HFFc6 (cell line): ENCODE measurements at places on chromosomes 7 and 10. TPM values are rescaled to one million over a fixed set of nuclear protein-coding genes. Genes with fewer than 3 reads are reported as not detected.

The STEAP4 gene
- not detected in 3 replicates for total RNA-seq

- no peak overlapping the region for H3K4me3 ChIP-seq
- peaks cover 4% of the 10 kb centered on the region for H3K27me3 ChIP-seq
- peaks cover 15% of the 10 kb centered on the region for H3K36me3 ChIP-seq
- no peak for DNase-seq
- no peaks in the 10 kb centered on the region for H3K4me1 ChIP-seq
Measured at GRCh38 chr7:24995466-24995865, 15.5 kb upstream of the OSBPL3 start.

DNA sequence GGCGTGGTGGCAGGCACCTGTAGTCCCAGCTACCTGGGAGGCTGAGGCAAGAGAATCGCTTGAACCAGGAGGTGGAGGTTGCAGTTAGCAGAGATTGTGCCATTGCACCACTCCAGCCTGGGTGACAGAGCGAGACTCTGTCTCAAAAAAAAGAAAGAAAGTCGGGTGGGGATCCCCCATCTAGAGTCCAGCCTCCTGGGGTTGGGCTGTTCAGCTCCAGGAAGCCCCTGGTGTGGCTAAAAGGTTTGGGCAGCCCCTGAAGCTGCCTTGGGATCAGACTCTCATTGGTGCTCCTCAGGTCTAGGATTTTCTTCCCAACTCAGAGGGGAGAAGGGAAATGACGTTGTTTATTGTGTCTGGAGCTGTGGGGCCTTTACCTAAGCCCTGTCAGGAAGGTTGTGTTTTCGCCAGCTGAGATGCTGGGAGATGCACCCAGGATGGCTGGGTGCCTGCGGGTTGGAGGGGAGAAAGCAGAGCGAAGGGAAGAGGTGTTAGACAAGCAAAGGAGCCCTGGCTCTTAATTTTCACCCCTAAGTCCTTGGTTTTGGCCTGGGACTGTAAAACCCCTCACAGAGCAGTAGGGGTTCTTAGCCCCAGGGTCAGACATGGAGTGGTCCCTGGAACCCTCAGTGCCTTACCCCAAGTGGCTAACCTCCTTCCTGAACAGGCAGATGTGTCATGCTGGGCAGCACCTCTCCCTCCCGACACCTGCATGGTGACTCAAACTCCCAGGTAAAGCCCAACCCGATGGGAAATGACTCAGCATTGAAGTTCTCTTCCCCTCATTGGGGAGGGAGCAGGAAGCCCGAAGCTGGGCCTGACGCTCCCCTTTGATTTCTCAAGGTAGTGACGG lies 21.1 kb downstream of the PLAU start:
- no peak for DNase-seq
- H3K4me1 ChIP-seq = peaks cover 9% of the 10 kb centered on the region
- no peak overlapping the region for H3K27ac ChIP-seq
- no peaks in the 10 kb centered on the region; the same call in 1 of the 2 replicates for H3K27me3 ChIP-seq
- no peak overlapping the region for H3K4me3 ChIP-seq
- H3K36me3 ChIP-seq = no peaks in the 10 kb centered on the region

The AGR2 gene
- not detected in 3 replicates for total RNA-seq

The VWA2 gene
- total RNA-seq = not detected in 3 replicates

The CCDC172 gene
- total RNA-seq = not detected in 3 replicates

DNA sequence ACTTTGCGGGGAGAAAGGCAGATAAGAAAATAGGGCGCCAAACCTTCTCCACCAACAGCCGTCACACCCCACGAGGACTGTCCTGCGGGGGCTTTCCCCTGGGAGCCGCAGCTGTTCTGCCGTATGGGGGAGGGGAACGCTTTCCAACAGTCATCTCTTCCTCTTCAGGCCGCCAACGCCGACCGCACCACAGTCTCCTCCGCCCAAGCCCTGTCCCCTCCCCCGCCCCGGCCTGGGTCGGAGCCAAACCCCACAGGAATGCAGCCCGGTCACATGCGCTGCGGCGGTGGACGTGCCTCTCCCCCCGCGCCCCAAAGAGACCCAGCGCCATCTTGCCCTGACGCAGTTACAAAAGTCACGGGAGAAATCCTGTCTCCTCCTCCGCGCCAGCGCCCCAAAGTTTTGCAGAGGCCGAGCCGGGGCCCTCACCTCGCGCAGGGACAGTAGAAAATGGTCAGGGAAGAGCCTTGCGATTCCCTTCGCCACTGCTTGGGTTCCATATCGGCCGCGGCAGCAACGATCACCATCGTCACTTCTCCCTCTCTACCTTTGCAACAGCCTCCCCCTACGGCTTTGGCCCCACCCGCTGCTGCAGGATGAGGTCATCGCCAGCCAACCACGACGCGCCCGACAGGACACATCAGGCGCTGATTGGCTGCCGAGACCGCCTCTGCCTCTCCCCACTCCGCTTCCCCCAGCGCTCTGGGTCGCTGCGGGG lies 1.3 kb upstream of the KMT2E start:
- peaks cover 51% of the 10 kb centered on the region for H3K4me1 ChIP-seq
- DNase-seq = peak; percentile 97
- peaks cover 55% of the 10 kb centered on the region for H3K36me3 ChIP-seq
- peak overlapping the region; percentile 100 for H3K4me3 ChIP-seq
- peak overlapping the region; percentile 100 for H3K27ac ChIP-seq

- no peak overlapping the region for H3K27ac ChIP-seq
- no peak overlapping the region for H3K4me3 ChIP-seq
- H3K36me3 ChIP-seq = no peaks in the 10 kb centered on the region
- no peak for DNase-seq
- peaks cover 7% of the 10 kb centered on the region for H3K27me3 ChIP-seq
Measured at GRCh38 chr10:17914169-17915045, 37.3 kb upstream of the SLC39A12 start.

DNA sequence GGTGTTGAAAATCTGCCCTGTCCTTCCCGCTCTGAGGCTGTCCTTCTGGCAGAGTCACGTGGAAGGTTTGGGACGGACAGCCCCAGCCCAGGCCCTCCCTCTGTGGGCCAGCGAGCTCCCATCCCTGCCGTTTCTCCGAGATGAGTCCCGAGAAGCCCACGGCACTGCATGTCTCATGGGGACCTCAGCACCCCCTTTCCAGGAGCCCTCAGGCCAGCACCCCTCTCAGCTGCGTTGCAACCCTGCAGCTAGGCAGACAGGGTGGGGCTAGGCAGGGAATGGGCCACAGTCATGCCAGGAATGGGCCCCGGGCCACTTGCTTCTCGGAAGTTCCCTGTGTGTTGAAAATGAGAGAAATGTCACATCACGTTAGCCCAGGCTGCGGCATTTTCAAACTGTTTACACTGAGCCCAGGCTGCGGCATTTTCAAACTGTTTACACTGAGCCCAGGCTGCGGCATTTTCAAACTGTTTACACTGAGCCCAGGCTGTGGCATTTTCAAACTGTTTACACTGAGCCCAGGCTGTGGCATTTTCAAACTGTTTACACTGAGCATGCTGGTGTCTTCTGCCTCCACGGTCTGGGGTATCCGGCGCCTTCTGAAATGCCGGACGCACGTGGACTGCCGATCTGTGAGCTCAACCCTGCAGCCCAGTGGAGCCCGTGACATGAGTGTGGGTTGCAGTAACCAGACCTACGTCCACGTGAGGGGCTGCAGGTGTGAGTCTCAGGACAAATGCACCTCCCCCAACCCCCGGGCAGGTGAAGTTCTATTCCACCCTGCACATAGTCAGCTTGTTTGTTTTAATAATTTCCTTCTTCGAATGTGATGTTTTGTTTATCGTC lies 42.6 kb downstream of the FAM20C start:
- peaks cover 3% of the 10 kb centered on the region for H3K27me3 ChIP-seq
- H3K4me3 ChIP-seq = peak overlapping the region; percentile 24; the same call in 1 of the 2 replicates
- DNase-seq = peak; percentile 65
- peak overlapping the region; percentile 65; the same call in 1 of the 2 replicates for H3K27ac ChIP-seq
